ENCODE measurements at places on chromosomes 3 and 15.

GRCh38 chr3:173911446-173911845, 513.9 kb downstream of the NLGN1 start:
- DNase-seq, result peak; percentile 61

DNA sequence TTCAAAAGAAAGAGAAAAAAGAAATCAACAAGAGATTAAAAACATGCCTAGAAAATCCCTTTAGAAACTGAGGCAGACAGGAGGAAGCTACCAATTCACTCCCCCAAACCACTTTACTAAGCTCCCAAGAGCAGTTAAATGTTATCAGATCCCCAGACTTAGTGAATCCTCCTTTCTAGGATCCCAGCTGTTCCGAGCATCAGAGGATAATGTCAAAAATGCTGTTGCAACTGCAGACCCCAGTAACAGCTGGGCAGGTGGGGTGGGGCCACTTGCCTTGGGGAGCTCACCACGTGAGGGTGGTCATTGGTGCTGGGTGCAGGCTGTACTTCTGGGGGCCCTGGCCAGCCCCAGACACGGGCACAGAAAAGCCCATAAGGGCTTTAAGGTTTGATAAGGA, 9.1 kb downstream of the POMGNT2 start:
- DNase-seq, result no peak

DNA sequence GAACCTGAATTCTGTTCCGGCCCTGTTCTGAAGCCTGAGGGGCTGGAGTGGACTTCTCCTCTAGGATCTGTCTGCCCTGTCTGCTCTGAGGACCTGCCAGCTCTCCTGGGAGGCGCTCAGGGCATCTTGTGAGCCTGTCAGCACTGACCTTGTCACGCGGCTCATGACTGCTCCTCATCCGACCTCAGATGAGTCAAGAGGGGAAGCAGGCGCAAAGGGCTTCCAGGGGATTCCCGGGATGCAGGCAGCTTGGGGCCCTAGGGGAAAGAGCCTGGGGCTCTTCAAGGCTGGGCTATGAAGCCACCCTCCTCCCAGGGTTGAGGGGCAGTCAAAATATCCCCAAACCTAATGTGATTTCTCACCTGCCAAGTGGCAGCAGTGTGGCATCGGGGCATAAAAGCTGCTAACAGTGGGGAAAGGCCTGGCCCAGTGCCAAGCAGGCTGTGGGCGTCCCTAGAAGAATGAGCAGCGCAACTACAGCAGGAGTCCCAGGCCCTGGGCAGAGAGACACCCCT, 27.6 kb upstream of the ANKDD1A start:
- peak; percentile 30 for DNase-seq

DNA sequence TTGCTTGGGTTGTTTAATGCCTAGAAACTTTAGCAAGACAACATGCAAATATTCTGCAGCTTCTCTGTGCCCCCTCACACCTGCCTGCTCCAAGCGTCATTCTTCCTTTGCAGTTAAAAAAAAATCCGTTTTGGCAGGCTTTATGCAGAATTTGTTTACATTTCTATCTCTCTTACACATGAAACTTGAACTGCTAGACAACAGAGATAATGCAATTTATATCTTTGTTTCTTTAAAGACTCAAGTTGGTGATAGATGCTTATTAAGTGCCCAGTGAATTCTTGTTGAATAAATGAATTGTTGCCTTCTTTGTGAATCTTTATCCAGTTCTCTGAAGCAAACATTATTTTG, 53.2 kb downstream of the CHST2 start:
- no peak for DNase-seq

DNA sequence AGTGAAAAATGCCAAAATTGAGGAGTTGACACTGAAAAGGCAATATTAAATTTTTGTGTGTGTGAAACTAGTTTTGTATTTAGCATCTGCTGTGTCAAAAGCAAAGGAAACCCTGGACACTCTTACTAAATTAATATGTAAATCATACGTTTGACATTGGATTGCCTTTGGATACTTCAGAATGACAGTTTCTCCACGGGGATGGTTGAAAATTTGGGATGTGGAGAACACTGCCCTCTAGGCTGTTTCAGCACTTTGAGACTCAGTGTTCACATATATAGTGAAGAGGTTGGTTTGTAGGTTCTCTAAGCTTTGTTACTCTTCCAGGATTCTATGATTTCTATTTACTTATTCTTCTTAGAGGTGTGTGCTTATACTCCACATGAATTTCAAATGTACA, 3.0 kb downstream of the ROBO2 start:
- DNase-seq, result peak; percentile 27

- DNase-seq, result no peak
Observed at GRCh38 chr15:78995921-78996893, 51.4 kb upstream of the CTSH start.

DNA sequence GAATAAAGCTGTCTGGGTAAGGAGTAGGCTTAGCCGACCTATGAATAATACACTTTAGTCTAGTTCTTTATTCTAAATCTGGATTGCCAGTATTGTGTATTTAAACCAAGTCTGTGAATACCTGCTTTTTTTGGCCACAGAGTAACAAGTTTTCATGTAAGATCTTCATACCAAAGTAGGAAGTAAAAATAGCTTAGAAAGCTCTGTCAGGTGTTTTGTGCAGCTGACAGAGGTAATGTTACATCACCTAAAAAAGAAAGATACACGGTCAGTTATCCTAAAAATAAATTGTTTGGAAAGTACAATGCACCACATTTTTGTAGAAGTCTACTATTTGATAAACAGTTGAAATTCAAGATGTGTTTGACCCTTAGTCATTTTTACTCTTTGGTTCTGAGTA, 16.5 kb downstream of the CALML4 start:
- DNase-seq, result no peak

- no peak for DNase-seq
Observed at GRCh38 chr15:81954158-81954783, 91.5 kb downstream of the MEX3B start.

GRCh38 chr15:49031804-49032203, 14.4 kb downstream of the SECISBP2L start:
- DNase-seq, result no peak

- no peak for DNase-seq
Observed at GRCh38 chr15:28111543-28111942, 12.4 kb upstream of the OCA2 start.

- DNase-seq, result no peak
Observed at GRCh38 chr15:88832820-88833730, 29.8 kb downstream of the ACAN start.

DNA sequence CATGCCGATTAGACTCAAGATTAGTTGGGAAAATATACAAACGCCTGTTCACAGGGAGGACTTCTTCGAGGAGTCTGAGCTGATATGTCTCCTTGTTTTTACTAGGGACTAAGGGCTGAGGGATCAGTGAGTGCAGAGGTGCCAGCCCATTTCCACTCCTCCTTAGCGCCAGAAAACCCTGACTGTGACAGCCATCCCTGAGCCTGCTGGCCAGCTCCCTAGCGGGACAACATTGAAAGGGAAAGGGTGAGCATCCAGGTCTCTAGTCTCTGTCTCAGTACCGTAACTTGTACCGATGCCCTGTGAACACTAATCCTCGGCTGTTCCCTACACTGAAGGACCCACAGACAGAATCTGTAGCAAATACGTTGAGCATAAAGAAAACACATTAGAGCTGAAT, 243.4 kb downstream of the WNT5A start:
- DNase-seq, result no peak

DNA sequence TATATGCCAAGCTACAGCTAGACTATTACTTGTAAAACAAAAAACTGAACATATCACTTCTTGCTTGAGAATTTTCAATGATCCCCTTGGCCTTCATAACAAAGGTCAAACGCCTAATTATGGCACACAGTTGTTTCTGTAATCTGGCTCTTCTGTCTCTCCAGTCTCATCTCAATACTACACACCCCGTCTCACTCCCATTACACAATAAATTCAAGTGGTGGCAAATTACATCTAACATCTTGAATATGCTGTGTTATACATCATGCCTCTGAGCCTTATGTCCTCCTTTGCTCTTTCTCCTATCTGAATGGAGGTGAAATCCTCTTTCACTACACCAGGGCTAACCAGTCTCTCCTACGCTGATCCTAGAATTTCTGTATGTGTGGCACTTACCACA, 140.4 kb downstream of the TBL1XR1 start:
- DNase-seq, result no peak

DNA sequence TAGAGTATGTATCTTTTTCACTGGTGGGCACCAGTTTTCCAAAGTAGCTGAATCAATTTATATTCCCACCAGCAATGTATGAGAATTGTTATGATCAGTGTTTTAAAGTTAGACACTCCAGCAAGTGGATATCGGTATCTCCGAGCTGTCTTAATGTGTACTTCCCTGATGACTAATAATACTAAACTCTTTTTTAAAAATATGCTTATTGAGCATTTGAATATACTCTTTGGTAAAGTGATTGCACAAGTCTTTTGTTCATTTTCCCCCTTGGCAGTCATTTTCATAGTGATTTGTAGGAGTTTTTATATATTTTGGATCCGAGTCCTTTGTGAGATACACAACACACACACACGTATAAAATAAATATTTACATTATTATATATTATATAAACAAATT, 12.5 kb upstream of the FEM1B start:
- DNase-seq, result no peak

- DNase-seq, result no peak
Observed at GRCh38 chr3:61805510-61806080, 244.2 kb downstream of the PTPRG start.

DNA sequence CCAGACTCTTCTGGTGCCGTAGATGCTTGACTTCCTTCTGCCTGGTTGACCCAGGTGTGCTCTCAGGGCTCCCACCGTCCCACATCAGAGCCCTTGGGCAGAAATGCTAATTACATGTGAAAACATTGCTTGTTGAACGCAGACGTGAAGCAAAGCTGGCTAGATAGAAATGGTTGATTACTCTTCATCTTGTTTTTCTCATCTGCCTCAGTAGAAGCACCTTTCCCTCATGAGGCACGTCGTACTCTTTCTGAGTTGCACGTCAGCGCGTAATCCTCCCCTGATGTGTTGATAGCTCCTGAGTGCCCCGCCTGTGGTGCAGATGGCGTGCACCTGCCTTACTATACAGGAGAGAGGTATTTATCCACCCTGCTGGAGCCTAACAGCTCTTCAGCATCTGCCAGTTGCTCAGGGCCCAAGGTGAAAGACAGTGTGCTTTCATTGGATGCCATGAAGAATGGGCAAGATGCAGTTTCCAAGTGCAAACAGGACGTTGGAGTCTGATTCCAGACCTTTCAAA, 18.1 kb downstream of the MAP6D1 start:
- no peak for DNase-seq

All from midbrain (tissue), 1 donor.